Camera-type eye (tissue), 1 donor: ENCODE measurements at places on chromosomes 5 and 9. TPM values are rescaled to one million over a fixed set of nuclear protein-coding genes. Genes with fewer than 3 reads are reported as not detected.

Gene ANGPTL2
- 26.6 TPM for total RNA-seq

Gene ZNF354B
- 48.2 TPM for total RNA-seq

Gene SOX30
- total RNA-seq = 0.16 TPM

Gene BRINP1
- 15.3 TPM for total RNA-seq

Gene ADGRD2
- total RNA-seq = not detected

Gene PCDHAC2
- 39.0 TPM for total RNA-seq

Gene HSPB3
- total RNA-seq = 19.3 TPM

Gene PITX1
- 31.1 TPM for total RNA-seq

Gene NPR2
- 30.7 TPM for total RNA-seq

Gene ADAMTS12
- total RNA-seq = 28.0 TPM

Gene ARSI
- total RNA-seq = 23.5 TPM

Gene SLC24A2
- total RNA-seq = 12.5 TPM

Gene WDR38
- not detected for total RNA-seq

Gene ARL10
- 25.1 TPM for total RNA-seq

Gene KLHL9
- total RNA-seq = 68.1 TPM

Gene TPPP
- 5.2 TPM for total RNA-seq

Gene C9orf50
- 0.71 TPM for total RNA-seq

Gene DOK3
- total RNA-seq = 4.8 TPM

Gene SLC36A2
- total RNA-seq = not detected

Gene BHMT2
- total RNA-seq = 7.5 TPM

Gene SPACA9
- total RNA-seq = 2.8 TPM

Gene FRMD3
- total RNA-seq = 32.1 TPM

Gene TAF11L9
- not detected for total RNA-seq

Gene SVEP1
- total RNA-seq = 27.3 TPM

Gene TMC1
- 0.27 TPM for total RNA-seq

Gene FBN2
- 145 TPM for total RNA-seq

Gene PCDHB11
- total RNA-seq = 9.5 TPM

Gene SPINK5
- total RNA-seq = 1.5 TPM

Gene NR2F1
- total RNA-seq = 82.4 TPM

Gene DNAJB5
- 23.5 TPM for total RNA-seq

Gene CCNB1
- total RNA-seq = 26.3 TPM

Gene CDH18
- 19.5 TPM for total RNA-seq

Gene LRRC19
- not detected for total RNA-seq

Gene SCGB3A2
- total RNA-seq = not detected

Gene MORN5
- 1.4 TPM for total RNA-seq

Gene HRCT1
- not detected for total RNA-seq

Gene PRR7
- total RNA-seq = 4.8 TPM

Gene FCN2
- not detected for total RNA-seq

Gene GOLM1
- total RNA-seq = 97.9 TPM

Gene TXNDC8
- total RNA-seq = not detected

Gene FCN1
- 4.9 TPM for total RNA-seq

Gene IFNA4
- not detected for total RNA-seq

Gene NR5A1
- not detected for total RNA-seq

Gene ESM1
- total RNA-seq = 3.6 TPM

Gene PTGS1
- total RNA-seq = 3.2 TPM

Gene LURAP1L
- total RNA-seq = 32.5 TPM

Gene LCN2
- 21.4 TPM for total RNA-seq

Gene PCDHGA8
- 10.1 TPM for total RNA-seq

Gene SLC6A7
- 0.11 TPM for total RNA-seq

Gene TUT7
- 41.8 TPM for total RNA-seq

Gene MARCHF11
- total RNA-seq = 2.1 TPM

Gene ANXA6
- total RNA-seq = 177 TPM

Gene CTNNAL1
- total RNA-seq = 65.6 TPM

Gene GRM6
- 38.8 TPM for total RNA-seq

Gene CMBL
- 13.4 TPM for total RNA-seq

Gene EHMT1
- 112 TPM for total RNA-seq

Gene NMUR2
- total RNA-seq = 0.22 TPM
